ENCODE measurements at places on chromosomes 12 and 14.

DNA sequence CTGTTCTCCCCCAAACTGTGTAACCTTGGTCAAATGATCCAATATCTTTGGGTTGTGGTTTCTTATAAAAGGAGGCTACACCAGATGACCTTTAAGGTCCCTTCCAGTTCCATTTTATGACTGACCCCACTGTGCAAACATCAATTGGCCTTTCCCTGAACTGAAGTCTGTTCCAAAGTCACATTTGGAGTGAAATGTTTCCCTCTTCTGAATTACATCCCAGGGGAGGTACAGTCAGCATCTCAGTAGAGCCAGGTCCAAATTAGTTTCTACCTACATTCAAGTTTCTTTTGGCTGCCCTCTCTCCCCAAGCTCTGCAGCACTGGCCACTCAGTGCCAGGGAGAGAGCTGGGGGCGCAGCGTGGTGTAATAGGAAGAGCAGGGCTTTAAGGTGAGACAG is 34.4 kb downstream of the LIMA1 start:
- DNase-seq: no peak

- peak; percentile 21 for DNase-seq
Measured at GRCh38 chr12:51972849-51973273, 21.4 kb downstream of the ACVR1B start.

GRCh38 chr14:72608391-72609204 is 285.3 kb downstream of the DPF3 start:
- DNase-seq: no peak

- DNase-seq: no peak
Measured at GRCh38 chr12:71014180-71014785, 93.7 kb upstream of the PTPRR start.

GRCh38 chr12:31238764-31239387 is 87.1 kb downstream of the SINHCAF start:
- DNase-seq: peak; percentile 19

GRCh38 chr12:112116232-112117060 is 7.9 kb upstream of the NAA25 start:
- no peak for DNase-seq

GRCh38 chr14:104274806-104275205 is 136.4 kb downstream of the KIF26A start:
- DNase-seq: no peak

- DNase-seq: no peak
Measured at GRCh38 chr12:79932357-79932756, 2.5 kb downstream of the PPP1R12A start.

Data from stimulated activated CD8-positive, alpha-beta memory T cell treated with anti-CD3 and anti-CD28 coated beads, Interleukin-4, amount 100 ng/mL, for 4 hours (primary cell).